NCI-H1417 (cell line): ENCODE measurements at places on chromosomes 6 and 20.
A peak's percentile ranks its signal among the peaks of the same experiment; 100 is the strongest.

- no peak for DNase-seq
These were observed 309.7 kb downstream of the KIF16B start for GRCh38 chr20:16263582-16263981.

- DNase-seq: peak; percentile 3
These were observed 1176.0 kb upstream of the GJE1 start for GRCh38 chr6:140956571-140957369.

DNA sequence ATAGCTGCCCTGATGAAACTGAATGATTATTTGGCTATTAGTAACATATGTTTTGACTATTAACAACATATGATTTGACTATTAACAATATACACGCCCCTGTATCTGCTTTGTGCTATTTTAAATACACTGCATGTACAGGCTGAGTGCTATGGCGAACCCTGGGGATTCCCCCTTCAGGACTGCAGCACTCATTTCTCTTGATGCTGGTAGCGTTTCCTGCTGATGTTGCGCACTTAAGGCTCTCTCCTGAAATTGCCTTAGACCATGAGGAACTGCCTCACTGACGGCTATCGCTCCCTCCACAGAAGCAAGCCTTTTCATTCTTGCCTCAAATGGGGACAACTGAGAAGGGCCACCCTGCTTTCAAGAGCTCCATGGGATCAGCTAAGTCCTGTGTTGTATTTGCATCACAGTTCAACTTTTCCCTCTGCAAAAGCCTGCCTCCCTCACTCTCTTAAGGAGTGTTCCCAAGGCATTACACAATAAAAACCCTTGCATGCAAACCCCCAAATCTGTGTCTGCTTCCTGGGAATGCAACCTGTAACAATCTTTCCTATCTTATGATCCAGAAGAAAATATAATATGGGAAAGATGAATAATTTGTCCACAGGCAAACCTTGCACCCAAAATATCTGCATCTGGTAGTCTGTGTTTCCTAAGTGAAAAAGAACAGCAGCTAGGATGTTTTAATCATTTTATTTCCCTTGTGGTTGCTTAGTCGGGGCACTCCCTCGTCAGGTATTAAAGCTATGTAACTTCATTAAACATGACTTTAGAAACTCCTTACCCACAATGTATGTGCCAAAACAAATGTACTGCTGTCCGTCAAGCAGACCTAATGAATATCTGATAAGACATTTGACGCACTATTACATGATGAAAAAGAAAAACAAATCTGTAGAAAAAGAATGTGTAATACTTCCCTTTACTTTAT lies 456.4 kb downstream of the COL12A1 start:
- no peak for DNase-seq

GRCh38 chr6:152948150-152948768 lies 34.6 kb downstream of the FBXO5 start:
- peak; percentile 16 for DNase-seq

- DNase-seq: no peak
These were observed 42.8 kb downstream of the CDC5L start for GRCh38 chr6:44430326-44430725.

- DNase-seq: no peak
These were observed 454.5 kb upstream of the ID4 start for GRCh38 chr6:19382676-19383075.

DNA sequence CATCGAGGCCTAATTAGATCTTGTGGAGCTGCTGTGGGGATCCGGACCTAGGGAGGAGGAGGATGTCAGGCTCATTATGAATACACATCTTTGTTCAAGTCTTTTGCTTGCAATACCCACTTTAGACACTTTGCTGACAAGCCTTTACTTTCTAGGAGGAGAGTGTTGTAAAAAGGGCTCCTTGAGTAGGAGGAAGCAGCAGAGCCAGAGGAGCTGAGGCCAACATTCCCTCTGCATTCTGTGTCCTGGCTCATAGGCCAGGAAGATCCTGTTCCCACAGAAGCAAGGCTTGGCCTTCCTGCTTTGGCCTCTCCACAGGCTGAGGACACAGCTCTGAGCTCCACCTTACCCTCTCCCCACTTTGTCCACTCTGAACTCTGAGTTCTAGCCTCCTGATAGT lies 67.1 kb downstream of the TPD52L1 start:
- no peak for DNase-seq

DNA sequence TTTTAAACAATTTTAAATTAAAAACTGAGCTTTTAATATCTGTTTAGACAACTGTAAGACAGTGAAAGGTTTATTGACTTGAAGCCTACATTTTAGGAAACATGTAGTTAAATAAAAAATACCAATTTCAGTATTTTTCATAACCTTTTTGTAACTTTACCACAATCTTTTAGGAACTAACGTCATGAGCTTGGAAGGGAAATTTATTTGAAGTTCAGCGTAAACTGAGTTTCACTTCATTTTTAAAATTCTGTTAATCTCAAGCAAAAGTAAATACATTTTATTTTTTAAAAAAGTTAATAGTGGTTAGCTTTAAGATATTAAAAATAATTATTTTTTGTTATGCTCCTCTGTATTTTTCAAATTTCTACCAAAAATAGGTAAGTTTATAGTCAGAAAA lies 5.5 kb downstream of the CST7 start:
- DNase-seq: no peak

DNA sequence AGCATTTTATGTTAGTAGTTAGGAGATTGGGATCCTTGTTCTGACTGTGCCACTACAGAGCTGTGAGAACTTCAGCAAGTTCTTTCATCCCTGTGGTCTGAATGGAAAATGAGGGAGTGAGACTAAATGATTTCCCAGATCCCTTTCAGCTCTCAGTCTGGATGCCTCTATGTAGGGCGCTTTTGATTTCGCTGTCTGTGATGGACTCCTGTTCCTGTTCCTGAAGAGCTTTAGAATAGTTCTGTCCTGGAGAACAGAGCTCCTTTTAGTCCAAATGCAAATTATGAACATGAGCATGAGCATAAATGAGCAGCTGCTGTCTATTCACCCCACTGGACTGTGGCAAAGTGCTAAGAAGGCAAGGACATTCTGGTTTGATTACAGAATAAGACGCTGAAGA lies 61.4 kb upstream of the NT5E start:
- no peak for DNase-seq

- no peak for DNase-seq
These were observed 161.1 kb upstream of the DTNBP1 start for GRCh38 chr6:15823838-15824414.

DNA sequence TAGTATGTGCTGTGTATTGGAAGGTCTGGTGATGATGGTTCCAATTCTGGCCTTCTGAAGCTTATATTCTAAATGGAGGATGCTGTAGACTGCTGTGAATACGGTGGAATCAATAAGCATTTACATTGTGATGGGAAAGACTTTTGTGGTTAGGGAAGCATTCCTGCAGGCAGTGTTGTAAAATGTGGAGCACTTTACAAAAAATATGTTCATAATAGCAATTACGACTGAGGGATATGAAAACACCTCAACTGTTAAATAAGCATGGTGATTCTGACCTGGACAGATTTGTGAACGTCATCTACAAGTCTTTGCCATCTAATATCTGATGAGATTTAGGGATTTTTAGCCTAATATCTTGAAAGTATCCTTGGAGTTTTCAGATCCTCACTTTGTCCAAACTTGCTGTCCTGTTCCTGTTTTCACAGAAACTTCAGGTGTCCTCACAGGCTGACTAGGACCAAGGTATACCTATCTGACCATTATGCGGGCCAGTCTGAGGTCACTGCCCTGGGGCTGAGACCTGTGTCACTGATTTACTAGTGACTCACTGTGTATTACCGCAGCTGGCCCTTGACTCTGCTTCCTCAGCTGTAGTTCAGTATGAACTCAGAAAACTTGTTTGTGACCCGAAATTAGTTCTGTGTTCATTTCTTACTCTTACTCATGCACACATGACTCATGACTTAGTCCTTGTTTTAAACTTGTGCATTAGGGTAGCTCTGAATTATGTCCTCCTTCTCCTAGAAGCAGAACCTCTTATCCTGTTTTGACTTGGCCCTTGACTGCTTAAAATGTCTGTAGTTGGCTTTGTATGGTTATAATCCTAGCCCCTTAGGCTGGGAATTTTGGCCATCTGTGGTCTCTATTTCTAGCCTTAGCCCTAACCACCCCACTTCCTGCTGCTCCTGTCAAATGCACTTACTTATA lies 343.0 kb downstream of the CDKAL1 start:
- no peak for DNase-seq

- DNase-seq: no peak
These were observed 133.3 kb upstream of the AGPAT4 start for GRCh38 chr6:161407115-161407514.
